Fibroblast of skin of left quadriceps (primary cell): ENCODE measurements at places on chromosomes 5 and 9.

- no peak for DNase-seq
Observed at GRCh38 chr5:169805527-169805934, 168.5 kb downstream of the DOCK2 start.

DNA sequence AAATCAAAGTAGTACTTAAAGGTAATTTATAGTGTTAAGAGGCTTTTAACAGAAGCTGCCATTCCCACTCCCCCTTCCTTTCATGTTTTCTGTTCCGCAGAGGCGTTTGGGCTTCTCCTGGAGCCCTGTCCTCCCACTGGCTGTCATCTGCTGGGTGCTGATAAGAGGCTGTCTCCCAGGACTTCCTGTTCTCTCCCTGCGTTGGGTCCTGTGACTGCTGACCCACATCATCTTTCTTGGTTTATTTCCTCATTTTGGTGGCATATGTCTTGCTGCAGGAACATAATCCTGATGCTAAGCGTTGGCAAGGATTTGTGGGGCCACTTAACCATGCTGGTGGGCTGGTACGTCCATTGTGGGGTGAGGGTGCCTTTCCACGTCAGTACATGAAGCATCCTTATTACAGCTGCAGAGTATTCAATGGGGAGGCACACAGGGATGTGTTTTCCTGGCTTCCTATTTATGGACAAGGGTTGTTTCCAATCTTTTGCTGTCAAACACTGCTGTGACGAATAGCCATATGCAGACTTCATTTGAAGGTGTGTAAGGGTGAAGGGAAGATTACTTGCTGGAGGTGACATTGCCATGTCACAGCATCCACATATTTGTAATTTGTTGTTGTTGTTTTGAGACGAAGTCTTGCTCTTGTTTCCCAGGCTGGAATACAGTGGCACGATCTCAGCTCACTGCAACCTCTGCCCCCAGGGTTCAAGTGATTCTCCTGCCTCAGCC, 22.3 kb upstream of the RNF130 start:
- DNase-seq: no peak

DNA sequence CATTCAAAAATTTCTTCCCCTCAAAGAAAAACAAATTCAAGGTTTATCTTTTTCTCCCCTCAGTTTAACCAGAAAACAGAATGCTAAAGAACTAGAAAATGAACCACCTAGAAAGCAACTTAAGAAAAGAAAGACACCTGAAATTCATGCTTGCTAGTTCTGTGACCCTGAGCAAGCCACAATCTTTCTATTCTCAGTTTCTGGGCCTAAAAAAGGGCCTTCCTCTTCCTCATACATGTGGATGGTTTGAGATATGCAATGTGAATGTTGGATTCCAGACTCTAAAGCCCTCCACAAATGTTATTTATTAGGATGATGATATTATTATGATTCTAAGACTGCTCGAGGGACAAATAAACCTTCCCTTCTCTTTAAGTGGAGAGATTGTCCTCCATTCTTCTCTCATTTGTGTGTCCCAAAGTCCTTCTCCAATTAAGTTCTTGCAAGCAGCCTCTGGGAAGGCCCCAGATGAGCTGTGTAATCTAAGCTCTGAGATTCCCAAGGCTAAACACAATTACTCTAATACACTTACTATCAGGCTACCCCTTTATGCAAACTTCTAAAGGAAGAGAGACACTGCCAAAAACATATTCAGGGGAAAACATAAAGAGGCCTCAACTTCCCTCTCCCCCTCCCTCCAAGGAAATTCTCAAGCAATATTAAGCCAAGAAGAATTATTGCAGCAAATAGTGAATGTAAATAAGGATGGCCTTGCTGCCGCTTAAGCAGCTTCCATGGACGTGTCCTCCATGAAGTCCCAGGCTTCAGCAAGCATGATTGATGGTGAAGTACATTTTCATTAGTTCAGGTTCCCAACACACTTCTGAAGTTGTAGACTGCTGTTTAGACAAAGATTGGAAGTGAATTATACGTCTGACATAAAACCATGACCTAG, 80.2 kb downstream of the PRKACG start:
- DNase-seq: no peak

- DNase-seq: no peak
Observed at GRCh38 chr5:96648023-96648422, 14.2 kb upstream of the CAST start.

GRCh38 chr5:160009591-160009989, 651 bp downstream of the TTC1 start:
- no peak for DNase-seq

- no peak for DNase-seq
Observed at GRCh38 chr5:87899208-87899661, 369.4 kb downstream of the TMEM161B start.

DNA sequence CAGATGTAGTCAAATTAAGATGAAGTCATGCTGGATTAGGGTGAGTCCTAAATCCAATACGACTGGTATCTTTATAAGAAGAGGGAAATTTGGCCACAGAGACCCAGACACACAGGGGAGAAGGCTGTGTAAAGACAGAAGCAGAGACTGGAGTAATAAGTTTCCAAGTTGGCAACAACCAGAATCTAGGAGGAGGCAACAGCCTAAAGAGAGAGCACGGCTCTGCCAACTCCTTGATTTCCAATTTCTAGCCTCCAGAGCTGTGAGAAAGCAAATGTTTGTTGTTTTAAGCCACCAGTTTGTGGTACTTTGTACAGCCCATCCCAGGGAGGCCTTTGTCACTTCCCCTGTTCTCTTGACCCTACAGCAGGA, 74.4 kb downstream of the ATG10 start:
- DNase-seq: no peak

GRCh38 chr5:67813877-67814539, 401.5 kb upstream of the PIK3R1 start:
- no peak for DNase-seq

- DNase-seq: no peak
Observed at GRCh38 chr5:63554191-63554590, 408.1 kb downstream of the HTR1A start.

GRCh38 chr5:96257904-96258303, 175.1 kb downstream of the PCSK1 start:
- peak; percentile 63 for DNase-seq

DNA sequence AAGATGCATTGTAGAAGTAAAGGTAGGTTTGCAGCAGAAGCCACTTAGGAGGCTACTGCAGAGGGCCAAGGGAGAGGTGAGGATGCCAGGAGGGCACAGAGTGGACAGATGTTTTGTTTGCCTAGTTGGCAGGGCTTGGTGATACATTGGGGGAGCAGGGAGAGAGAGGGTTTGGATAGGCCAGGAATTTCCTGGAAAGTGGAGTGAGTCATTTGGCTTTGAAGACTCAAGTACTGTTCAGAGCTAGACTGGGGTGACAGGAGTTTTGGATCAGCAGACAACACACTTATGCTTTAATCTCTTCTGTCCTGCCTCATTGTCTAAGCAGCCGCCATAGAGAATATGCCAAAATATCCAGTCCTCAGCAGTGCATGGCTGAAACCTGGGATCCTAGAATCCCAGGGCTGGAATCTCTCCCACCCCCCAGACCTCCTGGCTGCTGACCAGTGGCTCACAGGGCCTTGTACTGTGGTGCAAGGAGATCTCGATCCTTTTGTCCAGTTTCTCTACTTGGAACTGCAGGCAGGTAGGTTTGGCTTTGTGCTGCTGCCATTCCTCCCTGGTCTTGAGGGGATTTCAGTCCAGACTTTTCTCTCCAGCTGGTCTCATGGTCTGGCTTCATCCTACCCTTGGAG, 11.0 kb downstream of the TMEM268 start:
- peak; percentile 25 for DNase-seq

- no peak for DNase-seq
Observed at GRCh38 chr5:10352430-10353240, 860 bp upstream of the MARCHF6 start.

DNA sequence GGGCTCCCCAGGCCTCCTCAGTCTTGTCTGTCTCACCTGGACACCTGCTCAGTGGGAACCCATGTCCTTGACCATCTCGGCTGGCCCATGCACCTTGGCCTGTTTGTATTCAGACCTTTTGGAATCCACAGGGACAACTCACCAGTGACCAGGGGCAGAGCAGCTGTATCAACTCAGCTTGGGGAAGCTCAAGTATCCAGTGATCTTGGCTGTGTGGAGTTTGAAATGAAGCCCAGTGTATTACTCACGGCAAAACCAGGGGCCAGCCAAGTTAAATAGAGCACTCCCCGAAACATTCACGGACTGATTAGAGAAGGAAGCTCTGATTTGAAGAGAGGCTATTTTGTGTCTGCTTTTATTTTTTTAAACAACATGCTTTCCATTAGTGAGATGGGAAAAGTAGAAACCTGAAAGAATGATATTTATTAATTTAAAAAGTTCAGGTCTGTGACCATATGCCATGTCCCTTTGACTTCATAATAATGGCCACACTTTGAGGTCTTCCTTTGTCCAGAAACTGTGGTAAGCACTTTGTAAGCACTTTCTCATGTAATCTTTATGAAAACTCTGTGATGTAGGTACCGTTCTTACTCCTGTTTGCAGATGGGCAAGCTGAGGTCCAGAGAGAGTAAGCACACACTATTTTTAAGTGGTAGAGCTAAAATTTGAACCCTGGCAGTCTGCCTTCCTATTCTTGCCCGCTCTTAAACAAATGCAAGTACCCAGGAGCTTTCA, 656.5 kb downstream of the BNC2 start:
- DNase-seq: peak; percentile 62

DNA sequence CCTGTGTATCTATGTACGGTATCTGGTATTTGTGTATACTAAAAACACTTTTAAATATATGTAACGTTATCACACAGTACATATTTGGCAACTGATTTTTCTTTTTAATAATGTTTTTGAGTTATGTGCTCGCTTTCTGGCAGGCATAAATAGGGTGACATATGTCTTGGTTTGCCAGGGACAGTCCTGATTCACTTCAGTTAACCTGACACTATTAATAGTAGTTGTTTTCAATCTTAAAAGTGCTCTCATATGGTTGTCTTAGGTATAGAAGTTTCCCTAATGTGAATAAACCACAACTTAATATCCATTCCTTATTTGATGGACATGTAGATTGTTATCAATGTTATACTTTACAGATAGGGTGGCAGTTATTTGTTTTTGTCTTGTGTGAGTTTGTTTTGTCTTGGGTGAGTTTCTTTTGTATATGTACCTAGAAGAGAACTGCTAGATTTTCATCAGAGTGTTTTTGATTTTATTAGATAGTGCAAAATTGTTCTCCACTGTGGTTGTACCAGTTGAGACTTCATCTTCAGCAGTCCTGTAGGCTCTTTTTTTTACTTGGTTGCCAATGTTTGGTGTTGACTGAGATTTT, 7.9 kb downstream of the G3BP1 start:
- no peak for DNase-seq
